ENCODE measurements at places on chromosomes 12 and 14.

DNA sequence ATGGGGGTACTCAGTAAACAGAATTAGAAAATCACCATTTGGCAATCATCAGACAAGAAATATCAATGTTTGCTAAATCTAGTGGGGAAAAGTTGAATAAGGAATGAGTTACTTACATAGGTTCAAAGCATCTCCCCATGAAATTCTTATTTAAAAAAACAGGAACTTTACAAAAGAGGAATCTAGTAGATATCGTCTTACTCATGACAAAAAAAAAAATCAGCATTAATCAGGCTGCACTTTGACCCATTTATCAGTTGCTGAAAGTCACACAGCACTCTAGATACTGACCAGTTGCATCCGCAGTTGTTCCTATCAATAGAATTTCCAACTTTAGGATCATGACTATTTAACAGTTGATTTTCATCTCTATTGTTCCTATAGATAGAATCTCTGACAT, 5.8 kb upstream of the DICER1 start:
- no peak for DNase-seq

DNA sequence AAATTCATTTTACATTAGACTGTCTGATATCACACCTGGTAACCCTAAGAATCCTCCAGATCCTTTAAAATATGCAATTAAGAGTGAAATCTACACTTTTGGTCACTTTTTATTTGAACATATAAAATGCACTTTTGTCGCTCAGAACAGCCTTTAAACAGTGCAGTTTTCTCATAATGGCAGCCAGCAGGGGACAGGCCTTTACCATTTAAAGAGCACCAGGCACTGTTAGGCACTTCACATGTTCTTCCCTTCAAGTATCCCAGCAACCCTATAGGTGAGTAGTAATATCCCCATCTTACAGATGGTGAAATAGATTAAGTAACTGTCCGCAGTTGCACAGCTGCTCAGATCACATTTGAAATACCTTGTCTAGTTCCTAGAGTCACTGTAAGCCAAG, 11.3 kb upstream of the SAMD4A start:
- DNase-seq: no peak

- DNase-seq: no peak
Observed at GRCh38 chr14:96245710-96246538, 10.1 kb upstream of the BDKRB1 start.

- peak; percentile 47 for DNase-seq
Observed at GRCh38 chr14:75295061-75295461, 16.4 kb downstream of the FOS start.

Measured in CD4-positive, alpha-beta T cell treated with Interleukin-17A for 1 hour (primary cell).